ENCODE measurements at places on chromosomes 2 and 18.
A peak's percentile ranks its signal among the peaks of the same experiment; 100 is the strongest.

DNA sequence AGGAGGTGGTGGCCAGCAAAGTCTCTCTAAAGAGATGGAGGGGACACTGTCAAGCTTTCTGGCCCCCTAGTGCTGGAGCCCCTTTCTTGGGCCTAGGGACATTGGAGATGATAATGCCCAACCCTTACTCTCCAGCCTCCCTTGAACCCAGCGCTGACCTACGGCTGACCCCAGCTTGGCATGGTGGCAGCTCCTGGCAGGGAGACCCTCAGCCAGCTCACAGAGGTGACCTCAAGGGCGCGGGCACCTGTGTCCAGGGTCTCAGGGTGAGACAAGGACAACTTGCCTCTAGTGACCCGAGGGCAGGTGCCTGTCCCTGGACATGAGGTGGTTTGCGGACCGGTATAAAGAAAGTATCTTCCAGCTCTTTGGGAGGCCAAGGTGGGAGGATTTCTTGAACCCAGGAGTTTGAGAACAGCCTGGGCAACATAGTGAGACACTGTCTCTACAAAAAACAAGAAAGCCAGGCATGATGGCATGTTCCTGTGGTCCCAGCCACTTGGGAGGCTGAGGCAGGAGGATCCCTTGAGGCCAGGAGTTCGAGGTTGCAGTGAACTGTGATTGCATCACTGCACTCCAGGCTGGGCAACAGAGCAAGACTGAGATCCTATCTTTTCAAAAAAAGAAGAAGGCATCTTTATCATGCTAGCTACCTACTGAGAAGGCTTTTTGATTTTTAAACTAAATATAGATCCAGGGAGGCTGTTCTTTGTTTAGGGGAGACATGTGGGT is 3.3 kb upstream of the PER2 start:
- DNase-seq: no peak

DNA sequence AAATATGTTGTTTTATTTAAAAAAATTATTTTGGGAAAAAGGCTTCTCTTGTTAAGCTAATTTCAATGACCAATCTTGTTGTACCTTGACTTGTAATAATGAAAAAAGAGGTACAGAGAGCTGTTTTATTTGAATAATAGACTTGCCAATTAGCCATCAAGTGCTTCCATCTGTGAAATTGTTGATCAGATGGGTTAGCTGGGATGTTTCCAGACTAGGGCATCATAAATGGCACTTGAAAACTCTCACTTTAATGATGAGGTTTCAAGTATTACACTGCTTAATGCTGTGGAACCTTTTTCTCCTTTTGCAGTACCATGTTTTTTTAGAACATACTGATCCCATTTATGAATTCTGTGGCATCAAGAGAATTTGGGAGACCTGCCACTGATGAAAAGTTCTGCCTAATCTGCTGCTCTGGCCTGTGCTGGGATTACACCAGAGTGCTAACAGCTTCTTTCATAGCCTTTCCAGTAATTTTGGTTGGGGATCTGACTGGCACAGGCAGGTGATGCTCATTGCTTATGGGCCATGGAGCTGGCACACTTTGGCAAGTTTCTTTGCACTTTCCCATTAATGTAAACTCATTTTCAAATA is 24.2 kb downstream of the PSMD14 start:
- no peak for DNase-seq

- no peak for DNase-seq
Observed at GRCh38 chr2:106098081-106098480, 96.0 kb downstream of the UXS1 start.

DNA sequence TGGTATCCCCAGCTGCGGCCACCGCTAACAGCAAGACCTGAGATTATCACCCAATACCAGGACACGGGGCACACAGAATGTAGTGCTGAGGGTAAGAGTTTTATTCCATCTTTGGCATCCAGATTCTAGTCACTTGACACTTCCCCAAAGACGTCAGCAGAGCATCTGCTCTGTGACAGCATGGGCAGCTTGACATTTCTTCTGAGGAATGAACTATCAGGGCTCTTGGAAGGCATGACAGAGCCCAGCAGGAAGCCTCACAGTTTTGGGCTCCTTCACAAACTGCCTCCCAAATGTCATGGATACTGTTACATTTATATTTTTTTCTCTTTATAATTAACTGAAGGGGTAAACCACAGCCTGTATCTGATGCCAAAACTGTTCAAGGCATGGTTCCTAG is 1010.7 kb downstream of the TDRD15 start:
- DNase-seq: no peak

DNA sequence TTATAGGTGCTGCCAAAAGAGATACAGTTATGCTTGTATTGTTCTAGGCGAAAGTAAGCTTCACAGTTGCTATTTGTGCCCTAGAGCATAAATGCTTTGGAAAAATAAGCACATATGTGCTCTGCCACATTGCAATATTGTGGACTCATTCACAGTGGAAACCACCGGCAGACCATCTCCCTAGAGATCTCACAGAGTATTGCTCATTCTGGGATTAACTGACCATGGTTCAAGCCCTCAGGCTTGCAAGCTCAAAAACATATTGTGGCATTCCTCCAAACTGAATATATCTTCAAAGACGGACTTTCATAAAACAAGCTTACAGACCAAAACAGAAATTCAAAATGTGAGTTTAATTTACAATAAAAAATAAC is 158.2 kb upstream of the CCDC150 start:
- DNase-seq: no peak

GRCh38 chr2:190457256-190457655 is 49.1 kb downstream of the MFSD6 start:
- DNase-seq: no peak

- no peak for DNase-seq
Observed at GRCh38 chr2:51579412-51579811, 547.5 kb upstream of the NRXN1 start.

- no peak for DNase-seq
Observed at GRCh38 chr2:86097114-86097896, 8.4 kb downstream of the POLR1A start.

DNA sequence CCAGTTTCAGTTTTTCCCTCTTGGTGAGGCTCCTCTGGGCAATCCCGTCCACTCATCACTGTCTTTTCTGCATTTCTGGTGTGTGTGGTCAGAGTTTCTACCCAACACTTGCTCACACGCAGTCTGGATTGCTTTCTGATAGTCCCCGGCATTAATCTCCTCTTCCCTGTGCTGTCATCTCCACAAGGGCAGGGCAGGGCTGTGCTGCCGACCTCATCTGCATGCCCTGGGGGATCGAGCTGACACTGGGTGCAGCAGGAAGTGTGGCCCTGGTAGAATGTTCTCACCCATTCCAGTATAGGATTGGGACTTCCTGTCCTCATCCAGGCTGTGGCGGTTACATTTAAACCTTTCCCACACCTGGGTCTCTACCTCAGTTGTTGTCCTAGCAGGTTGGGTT is 80.0 kb upstream of the FAM136A start:
- no peak for DNase-seq

DNA sequence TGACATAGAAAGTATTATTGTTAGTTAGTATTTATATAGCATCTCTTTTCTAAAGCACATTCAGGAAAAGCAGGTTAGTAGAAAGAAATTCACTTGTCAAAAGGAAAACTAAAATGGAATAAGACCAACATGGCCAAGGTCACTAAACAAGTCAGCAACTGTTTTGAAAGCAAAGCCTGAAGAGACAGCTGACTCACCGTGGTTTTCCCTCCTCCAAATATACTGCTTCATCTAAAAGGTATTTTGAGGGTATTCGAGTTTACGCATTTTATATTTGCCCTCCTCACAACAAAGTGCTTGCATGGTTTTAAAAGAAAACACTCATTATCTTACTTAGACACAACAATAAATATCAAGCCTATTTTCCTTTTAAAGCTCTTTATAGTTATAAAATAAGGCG is 24.0 kb downstream of the ZNF385B start:
- no peak for DNase-seq

DNA sequence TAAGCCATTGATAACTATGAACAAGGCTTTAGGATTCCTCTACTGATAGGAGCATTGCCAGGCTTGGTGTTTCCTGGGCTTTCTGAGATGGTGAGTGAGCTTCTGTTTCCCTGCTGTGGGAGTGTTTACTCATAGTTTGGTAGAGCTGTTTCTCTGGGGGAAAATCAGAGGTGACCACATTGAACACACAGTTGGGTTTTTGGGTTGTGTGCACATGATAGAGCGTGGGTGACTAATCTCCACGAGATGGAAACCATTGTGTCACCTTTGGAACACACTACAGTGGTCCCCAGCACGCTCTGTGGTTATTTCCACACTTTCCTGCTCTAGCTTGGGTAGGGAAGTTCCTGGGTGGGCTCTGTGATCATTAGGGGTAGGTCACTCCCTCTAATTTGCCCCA is 5.4 kb downstream of the IL1R1 start:
- DNase-seq: no peak

- peak; percentile 53 for DNase-seq
Observed at GRCh38 chr2:235605312-235606003, 111.6 kb downstream of the AGAP1 start.

GRCh38 chr2:150572961-150573395 is 85.5 kb upstream of the RND3 start:
- DNase-seq: no peak

- DNase-seq: no peak
Observed at GRCh38 chr2:73081181-73081671, 9.7 kb upstream of the SFXN5 start.

DNA sequence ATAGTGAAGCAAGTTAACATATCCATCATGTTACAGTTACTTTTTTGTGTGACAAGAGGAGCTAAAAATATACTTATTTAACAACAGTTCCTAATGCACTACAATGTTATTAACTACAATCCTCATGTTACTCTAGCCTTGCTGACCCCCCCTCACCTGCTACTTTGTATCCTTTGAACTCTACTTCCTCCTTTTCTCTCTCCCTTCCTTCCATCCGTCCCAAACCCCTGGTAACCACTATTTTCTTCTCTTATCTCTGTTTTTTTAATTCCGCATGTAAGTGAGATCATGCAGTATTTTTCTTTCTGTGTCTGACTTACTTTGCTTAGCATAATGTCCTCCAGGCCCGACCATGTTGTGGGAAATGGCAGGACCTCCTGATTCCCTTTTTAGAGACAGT is 59.4 kb downstream of the NPAS2 start:
- DNase-seq: no peak

GRCh38 chr2:80128080-80128479 is 176.5 kb downstream of the LRRTM1 start:
- DNase-seq: no peak

DNA sequence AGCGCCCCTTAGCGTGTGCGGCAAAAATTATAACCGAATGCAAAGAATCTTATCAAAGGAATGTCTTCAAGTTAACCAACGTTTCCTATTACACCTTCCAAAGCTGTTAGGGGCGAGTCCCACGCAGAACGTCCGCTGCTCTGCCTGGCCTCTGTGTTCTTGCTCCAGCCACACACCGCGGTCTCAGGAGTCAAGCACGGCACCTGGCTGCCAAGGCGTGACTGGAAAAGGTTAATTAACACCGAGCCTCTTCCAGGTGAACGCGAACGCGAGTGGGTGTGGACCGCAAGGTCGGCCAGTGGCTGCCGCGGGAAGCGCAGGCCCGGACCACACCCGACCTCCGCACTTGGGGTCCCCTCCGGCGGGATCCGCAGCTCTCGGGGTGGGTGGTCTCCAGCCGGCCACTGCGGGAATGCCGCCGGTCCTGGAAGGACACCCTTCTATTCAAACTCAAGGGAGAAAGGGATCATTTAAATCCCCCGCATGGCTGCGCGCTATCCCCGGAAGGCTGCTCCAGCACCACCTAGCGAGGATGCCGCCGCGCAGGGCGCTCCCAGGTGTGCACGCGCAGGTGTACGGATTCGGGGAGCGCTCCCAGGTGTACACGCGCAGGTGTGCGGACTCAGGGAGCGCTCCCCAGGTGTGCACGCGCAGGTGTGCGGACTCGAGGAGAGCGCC is 830 bp downstream of the CYB5A start:
- DNase-seq: no peak

- DNase-seq: no peak
Observed at GRCh38 chr2:30549096-30549495, 102.0 kb downstream of the LCLAT1 start.

GRCh38 chr2:196101325-196101991 is 32.8 kb upstream of the DNAH7 start:
- DNase-seq: no peak
